COR-L47 (cell line): ENCODE measurements at places on chromosomes 1 and 21.

GRCh38 chr1:31596737-31597097, 20.4 kb downstream of the TINAGL1 start:
- DNase-seq: no peak

DNA sequence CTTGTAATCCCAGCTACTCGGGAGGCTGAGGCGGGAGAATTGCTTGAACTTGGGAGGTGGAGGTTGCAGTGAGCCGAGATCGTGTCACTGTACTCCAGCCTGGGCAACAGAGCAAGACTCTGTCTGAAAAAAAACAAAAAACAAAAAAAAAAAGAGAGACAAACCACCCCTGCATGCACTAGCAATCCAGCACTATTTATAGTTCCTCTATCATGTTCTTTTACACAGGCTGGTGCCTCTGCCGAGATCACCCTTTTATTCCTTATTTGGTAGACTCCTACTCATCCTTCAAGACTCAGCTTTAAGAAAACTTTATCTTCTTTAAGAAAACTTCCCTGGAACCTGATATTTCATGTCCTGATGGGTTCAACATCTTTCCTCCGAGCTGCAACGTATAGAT, 10.8 kb downstream of the FMO5 start:
- DNase-seq: no peak

- DNase-seq: peak; percentile 71
Measured at GRCh38 chr21:16330082-16330907, 600.5 kb downstream of the USP25 start.

GRCh38 chr21:26539566-26539965, 33.5 kb downstream of the CYYR1 start:
- no peak for DNase-seq

DNA sequence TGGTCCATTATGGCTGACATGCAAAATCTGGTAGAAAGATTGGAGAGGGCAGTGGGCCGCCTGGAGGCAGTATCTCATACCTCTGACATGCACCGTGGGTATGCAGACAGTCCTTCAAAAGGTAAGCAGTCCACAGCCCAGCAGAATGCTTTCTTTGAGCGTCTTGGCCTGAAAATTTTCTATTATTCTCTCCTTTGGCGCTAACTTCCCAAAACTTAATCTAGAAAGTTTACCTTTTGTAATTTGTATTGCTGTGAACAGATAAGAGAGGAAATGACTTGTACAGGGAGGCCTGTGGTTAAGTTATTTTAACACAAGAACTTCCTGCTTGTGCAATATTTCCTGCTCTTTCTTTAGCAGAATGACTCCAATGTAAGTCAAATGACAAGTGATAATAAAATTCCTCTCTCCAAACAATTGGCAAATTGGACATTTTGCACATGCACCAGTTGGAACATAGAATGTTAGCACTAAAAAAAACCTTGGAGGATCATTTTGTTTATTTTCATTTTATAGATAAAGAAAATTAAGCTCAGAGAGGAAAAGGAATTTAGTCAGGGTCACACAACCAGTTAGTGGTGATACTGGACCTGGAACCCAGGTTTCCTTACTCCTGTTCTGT, 18.9 kb downstream of the CAP1 start:
- DNase-seq: no peak

- no peak for DNase-seq
Measured at GRCh38 chr1:45093334-45093733, 81.3 kb downstream of the UROD start.

DNA sequence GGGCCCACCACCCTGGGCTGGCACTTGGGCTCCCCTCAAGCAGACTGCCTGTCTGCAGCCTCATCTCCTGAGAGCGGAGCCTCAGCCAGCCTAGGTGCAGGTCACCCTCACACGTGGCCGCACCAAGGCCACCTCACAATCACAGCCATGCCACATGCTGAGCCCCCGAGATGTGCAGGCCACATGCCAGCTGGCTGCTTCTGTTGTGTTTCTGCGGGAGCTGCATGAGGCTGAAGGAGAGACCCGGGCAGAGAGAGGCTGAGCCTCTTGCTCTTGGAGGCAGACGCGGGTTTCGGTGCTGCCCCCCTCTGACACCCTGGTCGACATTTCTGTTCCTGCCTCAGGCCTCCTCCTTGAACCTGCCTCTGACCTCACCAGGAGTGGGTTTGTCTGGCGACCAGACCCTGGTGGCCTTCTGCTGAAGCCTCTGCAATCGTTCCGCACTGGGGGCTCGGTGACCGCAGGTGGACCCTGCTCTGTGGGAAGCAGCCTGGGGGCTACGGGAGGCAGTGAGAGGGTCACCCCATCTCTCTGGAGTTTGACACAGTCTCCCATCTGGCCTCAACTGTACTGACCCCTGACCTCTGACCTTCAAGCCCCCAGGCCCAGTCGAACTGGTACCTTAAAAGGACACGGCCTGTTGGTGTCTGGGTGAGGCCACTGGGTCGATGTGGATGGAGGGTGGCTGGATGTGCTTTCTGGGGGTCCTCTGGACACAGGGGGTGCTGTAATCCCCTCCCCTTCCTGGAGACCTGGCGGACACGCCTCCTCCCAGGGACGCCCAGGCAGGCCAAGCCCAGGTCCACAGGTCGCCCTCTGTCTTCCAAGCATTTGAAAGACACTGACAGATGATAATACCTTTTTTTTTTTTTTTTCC, 13.0 kb upstream of the C1orf174 start:
- DNase-seq: no peak

DNA sequence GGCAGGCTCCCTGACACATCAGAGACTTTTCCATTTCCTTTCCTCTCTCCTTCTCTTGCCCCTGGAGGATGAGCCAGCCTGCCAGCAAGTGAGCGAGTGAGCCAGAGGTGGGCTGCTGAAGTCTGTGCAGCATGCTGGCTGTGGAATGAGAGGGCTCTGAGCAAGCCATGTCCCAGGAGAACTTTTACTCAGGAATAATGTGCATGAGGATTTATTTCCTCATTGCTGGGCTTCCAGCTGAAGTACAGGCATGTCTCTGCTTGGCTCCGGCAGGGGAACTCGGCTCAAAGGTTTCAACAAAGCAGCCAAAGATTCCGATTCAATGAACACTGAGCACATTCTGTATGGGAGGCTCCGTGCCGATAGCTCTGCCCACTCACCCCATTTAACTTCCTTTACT, 43.7 kb downstream of the UBIAD1 start:
- DNase-seq: no peak

- no peak for DNase-seq
Measured at GRCh38 chr1:62198781-62199125, 4.1 kb downstream of the L1TD1 start.

DNA sequence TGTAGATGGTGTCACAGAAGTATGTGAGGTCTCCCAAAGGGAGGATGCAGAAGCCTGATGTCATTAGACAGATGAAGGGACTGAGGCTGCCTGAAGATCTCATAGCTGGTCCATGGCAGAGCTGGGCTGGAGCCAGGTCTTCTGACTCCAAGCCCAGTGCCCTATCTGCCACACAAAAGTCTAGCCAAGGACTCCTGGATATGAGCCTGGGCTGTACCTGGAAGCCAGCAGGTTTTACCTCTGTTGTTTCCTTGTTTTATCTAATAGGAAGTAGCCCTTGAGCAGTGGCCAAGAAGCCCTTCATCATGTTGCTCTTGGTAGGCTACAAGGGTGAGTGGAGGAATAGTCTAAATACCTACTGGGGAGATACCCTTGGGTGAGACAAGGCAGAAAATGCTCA, 74.4 kb upstream of the SLC44A3 start:
- no peak for DNase-seq

- DNase-seq: peak; percentile 49
Measured at GRCh38 chr1:57424231-57425027, 569 bp upstream of the DAB1 start.

DNA sequence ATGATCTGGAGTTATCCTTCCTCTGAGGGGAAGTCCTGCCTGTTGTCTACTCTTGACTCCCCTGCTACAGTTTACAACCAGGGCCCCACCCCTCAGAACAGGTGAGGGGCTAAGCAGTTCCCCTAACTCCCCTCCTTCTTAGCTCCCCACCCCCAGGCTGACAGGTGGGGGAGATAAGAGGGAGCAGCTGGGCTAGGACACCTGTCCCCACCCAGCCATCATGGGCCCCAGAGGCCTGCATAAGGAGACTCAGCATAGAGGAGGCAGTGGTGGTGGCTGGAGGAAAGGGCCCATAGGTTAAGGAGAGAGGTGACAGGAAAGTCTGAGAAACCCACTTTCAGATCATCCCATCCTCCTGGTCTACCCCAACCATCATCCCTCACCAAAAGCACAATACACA, 6.8 kb downstream of the MEF2D start:
- DNase-seq: no peak

DNA sequence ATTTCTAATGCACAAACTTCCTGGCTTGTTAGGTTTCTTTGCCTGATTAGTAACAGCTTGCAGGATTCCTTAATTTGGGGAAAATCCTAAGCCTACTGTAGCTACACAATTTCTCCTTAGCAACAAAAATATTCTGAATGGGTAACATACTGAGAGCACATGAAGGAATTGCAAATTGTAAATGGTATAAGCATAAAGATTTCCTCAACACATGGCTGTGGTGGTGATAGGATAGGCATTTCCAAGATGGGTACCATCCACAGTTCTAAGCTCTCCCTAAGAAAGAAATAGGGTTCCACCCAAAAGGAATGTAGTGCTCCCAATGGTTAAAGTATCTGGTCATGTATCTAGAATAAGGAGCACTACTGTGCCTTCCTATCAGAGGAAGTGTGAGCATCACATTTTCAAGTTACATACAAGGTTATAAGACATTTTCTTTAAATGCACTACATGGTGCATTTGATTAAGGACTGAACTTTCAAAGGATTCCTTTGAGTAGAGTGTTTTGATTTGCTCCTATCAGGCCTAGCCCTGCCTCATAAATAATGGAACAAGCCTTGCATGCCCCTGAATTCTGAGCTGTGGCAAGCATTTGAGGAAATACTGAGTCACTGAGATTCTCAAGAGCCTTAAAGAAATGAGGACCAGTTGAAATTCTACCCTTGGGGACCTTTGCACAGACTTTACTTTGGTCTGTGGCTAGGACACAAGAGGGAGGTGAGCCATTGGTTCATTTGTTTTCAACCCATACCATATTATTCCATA, 286.4 kb downstream of the PTBP2 start:
- no peak for DNase-seq
